ENCODE measurements at places on chromosomes 13 and 19.

DNA sequence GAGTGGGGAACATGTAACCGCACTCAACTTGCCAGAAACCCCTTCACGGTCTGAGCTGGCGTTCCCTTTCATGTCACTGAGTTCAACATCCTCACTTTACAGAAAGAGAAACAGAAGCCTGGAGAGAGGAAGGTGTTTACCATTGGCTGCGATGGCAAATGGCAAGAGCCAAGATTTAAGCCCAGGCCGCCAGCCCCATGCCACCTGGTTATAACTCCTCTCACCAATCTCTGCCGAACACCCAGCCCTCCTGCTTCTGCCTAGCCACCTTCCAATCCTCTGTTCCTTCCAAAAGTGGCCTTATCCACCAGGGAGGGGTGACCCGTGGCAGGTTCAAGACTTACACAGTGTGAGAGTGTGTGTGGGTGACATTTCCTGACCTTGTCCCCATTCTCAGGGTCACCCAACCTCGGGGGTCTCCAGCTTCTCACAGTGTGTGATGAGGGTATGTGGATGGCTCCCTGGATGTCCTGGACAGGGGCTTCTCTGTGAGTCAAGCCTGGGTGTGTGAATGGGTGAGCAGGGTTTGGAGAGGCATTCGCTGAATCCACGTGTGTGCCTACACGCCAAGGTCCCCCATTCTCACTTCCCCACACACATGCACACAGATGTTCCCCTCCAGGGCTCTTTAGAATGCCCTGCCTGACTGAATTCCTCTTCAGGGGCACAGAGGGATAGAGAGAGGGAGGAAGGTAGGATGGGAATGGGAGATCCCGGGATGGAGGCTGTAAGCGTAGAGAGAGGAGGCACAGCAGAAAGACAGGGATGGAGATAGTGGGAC is 1.2 kb downstream of the CADM4 start:
- no peak for DNase-seq

DNA sequence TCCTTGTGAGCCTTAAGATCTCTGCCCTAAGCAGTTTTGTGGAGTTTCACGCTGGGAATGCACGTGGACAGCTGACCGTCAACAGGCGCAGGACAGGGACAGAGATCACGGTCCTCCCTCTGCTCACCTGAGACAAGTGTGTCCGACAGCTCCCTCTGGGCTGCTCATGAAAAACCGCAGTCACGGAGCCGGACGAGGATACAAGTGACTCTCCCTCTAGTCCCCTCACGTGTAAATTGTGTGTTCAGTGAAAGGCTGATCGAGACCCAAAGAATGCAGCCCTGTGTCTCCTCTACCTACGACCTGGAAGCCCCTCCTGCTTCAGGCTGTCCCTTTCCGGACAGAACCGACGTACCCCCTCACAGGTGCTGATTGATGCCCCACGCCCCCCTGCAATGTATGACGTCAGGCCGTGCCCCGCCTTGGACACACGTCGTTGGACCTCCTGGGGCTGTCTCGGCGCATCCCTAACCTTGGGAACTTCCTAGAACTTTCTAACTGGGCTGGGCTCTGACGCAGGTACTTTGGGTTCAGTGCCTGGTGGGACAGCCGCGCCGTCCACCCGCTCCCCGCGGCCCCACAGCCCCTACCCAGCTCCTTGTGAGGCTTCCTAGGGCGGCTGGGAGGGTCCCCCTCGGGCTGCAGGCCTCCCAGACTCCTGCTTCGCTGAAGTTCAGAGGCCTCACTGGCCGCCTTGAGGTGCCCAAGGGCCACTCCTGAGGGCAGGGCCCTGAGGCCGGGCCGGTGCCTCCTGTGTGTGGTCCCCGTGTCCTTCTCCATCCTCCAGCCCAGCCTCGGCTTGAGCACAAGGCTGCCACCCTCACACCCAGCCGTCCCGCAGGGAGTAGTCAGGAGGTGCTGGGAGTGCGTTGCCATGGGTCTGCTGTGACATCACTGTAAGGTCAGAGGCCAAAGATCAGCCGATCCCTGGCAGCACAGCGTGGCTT is at the start of gene C13orf46:
Gene C13orf46 (minus strand): TSS at position 859 of the 947 bp plus-strand sequence. CDS start 79 bp downstream, at position 780.
- DNase-seq: no peak

- DNase-seq: no peak
These were observed 13.7 kb downstream of the LGALS7 start for GRCh38 chr19:38759590-38760003.

- DNase-seq: no peak
These were observed 621 bp downstream of the NOVA2 start for GRCh38 chr19:45972947-45973540.

GRCh38 chr19:18460900-18461299 is 23.0 kb upstream of the ISYNA1 start:
- no peak for DNase-seq

- DNase-seq: no peak
These were observed 36.7 kb upstream of the STK24 start for GRCh38 chr13:98613591-98613990.

GRCh38 chr13:110103534-110103933 is 203.4 kb downstream of the COL4A1 start:
- peak; percentile 62 for DNase-seq

- no peak for DNase-seq
These were observed 799.7 kb downstream of the DACH1 start for GRCh38 chr13:71067165-71067815.

- DNase-seq: no peak
These were observed 195.2 kb downstream of the KLF12 start for GRCh38 chr13:73939071-73939380.

DNA sequence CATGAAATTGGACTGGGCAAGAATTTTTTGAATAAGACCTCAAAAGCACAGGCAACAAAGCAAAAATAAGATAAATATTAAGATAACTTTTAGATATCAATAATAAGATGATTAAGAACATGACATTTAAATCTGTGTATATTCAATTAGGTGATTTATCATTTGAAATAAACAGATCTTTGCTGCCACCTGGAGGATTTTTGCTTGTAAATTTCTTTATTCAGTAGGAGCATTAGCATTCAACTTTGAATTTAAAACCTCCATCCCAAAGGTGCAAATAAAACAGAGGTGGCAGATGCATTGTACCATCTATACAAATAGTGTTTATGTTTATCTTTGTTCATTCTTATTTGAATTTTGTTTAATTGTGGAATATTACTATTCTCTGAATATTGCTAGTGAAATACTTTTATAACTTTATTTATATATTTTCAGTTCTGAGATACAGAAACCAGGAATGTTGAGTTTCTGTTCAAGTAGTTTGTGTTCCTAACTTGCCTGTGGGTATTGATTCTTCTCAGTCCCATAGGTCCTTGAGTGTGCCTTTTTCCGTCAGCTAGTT is 20.9 kb downstream of the COG6 start:
- peak; percentile 13 for DNase-seq

GRCh38 chr19:10431943-10432735 is 11.8 kb downstream of the PDE4A start:
- DNase-seq: no peak

- no peak for DNase-seq
These were observed 132.2 kb downstream of the PCDH9 start for GRCh38 chr13:67097892-67098452.

DNA sequence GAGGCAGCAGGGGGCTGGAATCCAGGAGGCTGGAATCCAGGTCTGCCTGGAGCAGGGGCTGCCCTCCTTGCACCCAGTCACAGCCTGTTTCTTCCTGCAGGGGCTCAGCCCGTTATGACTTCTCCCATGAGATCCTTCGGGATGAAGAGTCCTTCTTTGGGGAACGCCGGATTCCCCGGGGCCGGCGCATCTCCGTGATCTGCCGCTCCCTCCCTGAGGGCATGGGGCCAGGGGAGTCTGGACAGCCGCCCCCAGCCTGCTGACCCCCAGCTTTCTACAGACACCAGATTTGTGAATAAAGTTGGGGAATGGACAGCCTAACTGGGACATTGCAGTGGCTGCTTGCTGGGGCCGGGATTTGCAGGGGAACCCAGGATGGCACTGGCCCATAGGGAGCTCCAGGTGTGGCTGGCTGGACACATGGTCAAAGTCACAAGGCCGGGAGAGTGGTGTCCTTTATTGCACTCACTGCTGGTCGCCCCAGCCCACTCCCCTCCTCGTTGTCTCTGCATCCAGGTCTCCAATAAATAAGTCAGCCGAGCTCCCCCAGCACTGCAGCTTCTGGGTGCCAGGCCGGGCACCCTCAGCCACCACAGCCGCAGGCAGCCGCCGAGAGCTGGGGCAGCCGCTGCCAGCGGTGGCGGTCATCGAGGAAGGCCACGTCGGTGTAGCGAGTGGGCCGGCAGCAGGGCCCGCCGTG is 872 bp downstream of the PSPN start:
- no peak for DNase-seq

- no peak for DNase-seq
These were observed 1.4 kb upstream of the MAG start for GRCh38 chr19:35290381-35291127.

DNA sequence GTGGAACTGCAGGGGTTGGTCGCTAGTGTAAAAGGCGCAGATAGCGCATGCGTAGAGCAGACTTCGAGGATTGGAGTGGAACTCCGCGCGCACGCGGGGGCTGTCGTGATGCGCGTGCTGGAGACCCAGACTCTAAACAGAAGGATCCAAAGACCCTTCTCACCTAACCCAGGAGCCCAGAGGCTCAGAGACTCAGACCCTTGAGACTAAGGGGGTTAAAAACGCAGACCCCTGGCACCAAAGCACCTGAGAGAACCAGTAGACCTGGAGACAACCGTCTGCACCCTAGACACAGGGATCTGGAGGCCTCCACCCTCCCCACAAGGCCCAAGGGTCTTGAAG is 567 bp upstream of the CTU1 start:
- DNase-seq: no peak

GRCh38 chr19:33286899-33287298 is 15.4 kb downstream of the CEBPA start:
- no peak for DNase-seq

DNA sequence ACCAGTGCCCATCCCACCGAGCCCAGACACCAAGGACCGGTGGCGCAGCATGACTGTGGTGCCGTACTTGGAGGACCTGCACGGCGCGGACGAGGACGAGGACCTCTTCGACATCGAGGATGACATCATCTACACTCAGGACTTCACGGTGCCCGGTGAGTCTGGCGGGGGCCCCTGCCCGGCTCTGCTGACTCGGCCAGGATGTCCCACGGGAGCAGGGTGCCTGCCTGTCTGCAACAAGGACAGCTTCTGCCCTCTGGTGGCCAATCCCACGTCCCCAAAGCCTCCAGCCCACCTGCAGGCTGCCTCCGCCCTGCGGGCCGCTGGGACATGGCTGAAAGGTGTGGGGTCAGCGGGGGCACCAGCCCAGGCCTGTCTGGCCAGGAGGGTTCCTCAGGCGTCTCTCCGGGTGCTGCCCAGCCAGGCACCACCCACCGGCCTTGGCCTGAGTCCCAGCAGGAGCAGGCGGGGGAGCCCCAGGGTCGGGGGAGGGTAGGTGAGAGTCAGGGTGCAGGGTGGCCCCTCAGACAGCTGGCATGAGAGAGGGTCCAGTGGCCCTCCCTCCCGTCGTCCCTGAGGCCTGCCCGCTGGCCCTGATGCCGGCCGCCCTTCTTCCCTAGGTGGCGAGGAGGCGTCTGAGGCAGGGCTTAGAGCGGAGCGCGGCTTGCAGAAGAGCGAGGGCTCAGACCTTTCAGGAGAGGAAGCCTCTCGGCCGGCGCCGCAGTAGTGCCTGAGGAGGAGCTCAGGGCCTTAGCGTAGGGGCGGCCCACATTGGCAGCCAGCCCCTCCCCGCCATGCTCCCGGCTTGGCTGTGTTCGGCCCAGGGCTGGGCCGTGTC is 14.6 kb downstream of the CBARP start:
- DNase-seq: no peak

- no peak for DNase-seq
These were observed 36.7 kb downstream of the LNX2 start for GRCh38 chr13:27583645-27584044.

- DNase-seq: no peak
These were observed 82.2 kb upstream of the CSNK1A1L start for GRCh38 chr13:37187621-37188020.

DNA sequence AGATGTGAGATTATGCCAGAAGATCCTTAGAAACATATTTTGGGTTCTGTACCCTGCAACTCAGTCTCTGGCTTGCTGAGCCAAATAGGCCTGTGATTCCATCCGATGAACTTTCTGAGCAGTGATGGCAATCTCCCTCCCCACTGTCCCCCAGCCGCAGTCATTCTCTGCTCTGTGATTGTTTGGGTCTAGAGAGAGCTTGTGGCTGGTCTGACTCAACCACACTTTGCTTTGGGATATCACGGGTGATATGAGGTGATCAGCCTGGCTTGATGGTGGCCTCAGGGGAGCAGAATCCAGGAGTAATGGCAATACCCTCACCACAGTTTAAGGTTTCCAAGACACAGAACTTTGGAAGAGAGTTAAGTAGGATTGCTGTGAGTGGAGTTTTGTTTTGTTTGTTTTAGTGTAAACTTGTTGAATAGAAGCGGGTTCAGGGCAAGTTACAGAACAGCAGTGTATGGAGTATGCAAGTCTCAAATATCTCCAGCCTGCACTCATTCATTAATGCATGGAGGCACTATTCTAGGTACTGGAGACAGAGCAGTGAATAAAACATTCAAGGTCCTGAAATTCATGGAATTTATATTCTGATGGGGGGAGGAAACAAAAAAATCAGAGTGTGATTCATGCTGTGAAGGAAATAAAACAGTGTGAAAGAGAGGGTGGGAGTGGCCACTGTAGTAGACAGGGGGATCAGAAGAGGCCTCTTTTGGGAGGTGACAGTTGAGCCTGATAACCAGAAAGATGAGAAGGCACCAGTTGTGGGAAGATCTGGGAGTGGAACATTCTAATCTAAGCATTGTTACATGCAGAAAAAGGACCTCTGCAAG is 5.3 kb downstream of the SAMD4B start:
- no peak for DNase-seq

DNA sequence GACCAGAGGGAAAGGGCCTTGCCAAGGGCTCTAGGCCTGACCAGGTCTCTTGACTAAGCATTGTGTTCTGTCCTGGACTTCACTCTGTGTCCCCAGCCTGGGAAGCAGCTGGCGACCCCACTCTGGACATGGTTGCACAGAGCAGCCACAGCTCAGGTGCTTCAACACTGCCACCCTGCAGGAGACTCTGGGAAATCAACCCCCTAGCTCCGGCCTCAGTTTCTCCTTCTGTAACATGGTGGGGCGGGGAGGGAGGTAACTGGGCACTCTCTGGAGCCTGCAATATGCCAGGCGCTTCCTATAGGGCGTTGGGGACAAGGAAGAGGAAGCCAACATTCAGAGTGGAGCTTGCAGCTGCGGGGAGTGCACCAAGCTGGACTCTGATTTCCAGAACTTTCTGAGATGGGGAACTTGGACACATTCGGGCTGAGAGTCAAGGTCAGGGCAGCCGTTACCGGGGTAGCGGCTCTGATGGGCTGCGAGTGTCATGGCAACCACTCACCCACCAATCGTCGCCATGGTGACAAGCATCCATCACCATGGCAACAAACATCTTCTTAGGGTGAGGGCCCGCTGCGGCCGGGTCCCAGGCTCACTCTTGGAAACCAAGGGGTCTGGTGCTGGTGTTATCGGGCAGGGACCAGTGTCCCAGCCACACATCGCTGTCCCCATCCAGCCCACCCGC is 12.8 kb downstream of the F2RL3 start:
- no peak for DNase-seq

Data from RWPE1 (cell line).